ENCODE measurements at places on chromosomes 4 and X.
A peak's percentile ranks its signal among the peaks of the same experiment; 100 is the strongest.

GRCh38 chr4:135185256-135185655, 983.7 kb upstream of the PABPC4L start:
- no peak for DNase-seq

- no peak for DNase-seq
These were observed 24.4 kb downstream of the TLR6 start for GRCh38 chr4:38832206-38832605.

GRCh38 chrX:45769761-45770582, 569.3 kb upstream of the DIPK2B start:
- peak; percentile 90 for DNase-seq

GRCh38 chr4:140153718-140154571, at the start of gene MAML3:
MAML3 (minus strand) TSS chr4:140154184; CDS start chr4:140153327, 857 bp downstream.
- DNase-seq: peak; percentile 89

GRCh38 chrX:81259714-81260395, 58.0 kb downstream of the SH3BGRL start:
- DNase-seq: peak; percentile 43

DNA sequence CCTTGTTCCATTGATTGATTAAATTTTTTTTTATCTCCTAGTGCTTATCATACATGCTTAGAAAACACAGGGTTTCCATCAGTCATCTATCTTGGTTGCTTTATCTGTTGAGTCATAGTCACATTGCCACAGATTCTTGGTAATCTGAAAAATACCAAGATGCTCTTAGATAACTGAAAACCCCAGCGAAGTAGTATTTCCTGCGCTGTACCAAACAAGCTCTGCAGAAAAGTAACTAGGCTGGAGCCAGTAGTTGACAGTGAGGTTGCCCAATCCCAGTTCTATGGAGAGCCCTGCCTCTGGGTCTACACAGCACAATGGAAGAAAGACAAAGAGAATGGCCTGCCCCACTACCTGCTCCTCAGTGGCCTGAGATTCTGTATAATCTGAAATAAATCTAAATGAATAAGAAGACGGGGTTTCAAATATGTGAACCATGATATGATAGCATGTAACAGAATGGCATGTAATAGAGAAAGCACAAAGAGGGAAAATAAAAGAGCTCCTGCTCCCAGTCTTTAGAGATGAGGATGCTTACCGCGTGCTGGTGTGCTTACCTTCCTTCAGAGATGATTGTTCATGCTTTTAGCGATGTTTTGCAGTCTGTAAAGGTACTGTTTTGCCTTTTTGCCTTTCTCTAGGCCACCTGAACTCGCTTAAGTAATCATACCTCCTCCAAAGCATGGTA, 55.3 kb upstream of the RAPGEF2 start:
- no peak for DNase-seq

GRCh38 chrX:115467961-115468360, 93.0 kb upstream of the PLS3 start:
- DNase-seq: no peak

- DNase-seq: no peak
These were observed 70.7 kb downstream of the DCAF8L2 start for GRCh38 chrX:27660878-27661277.

GRCh38 chr4:23945451-23946017, 55.7 kb upstream of the PPARGC1A start:
- peak; percentile 75 for DNase-seq

- no peak for DNase-seq
These were observed 332.9 kb upstream of the CPEB2 start for GRCh38 chr4:14669371-14669770.

DNA sequence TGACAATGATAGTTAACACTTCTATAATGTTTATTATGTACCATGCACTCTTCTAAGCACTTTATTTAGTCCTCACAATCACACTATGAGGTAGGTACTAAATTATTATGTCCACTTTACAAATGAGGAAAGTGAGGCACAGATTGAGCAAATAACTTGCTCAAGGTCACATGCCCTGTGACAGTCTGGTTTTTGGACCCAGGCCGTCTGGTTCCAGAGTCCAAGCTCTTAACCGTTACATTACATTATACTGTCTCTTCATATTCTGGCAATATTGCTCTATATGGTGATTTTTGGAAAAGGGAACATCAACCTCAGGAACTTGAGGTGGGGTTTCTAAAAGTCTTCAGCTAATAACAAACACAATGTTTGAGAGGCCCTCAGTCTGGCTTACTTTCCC, 12.8 kb downstream of the SYTL4 start:
- no peak for DNase-seq

- DNase-seq: peak; percentile 96
These were observed 97.0 kb upstream of the LNX1 start for GRCh38 chr4:53688186-53688790.

- peak; percentile 39 for DNase-seq
These were observed 12.8 kb upstream of the ELOVL6 start for GRCh38 chr4:110211007-110211769.

GRCh38 chr4:94451051-94451694, 569 bp upstream of the PDLIM5 start:
- no peak for DNase-seq

- DNase-seq: peak; percentile 42
These were observed 133.3 kb downstream of the GATB start for GRCh38 chr4:151627491-151627890.

GRCh38 chrX:85326234-85327059, 53.0 kb downstream of the POF1B start:
- DNase-seq: no peak

DNA sequence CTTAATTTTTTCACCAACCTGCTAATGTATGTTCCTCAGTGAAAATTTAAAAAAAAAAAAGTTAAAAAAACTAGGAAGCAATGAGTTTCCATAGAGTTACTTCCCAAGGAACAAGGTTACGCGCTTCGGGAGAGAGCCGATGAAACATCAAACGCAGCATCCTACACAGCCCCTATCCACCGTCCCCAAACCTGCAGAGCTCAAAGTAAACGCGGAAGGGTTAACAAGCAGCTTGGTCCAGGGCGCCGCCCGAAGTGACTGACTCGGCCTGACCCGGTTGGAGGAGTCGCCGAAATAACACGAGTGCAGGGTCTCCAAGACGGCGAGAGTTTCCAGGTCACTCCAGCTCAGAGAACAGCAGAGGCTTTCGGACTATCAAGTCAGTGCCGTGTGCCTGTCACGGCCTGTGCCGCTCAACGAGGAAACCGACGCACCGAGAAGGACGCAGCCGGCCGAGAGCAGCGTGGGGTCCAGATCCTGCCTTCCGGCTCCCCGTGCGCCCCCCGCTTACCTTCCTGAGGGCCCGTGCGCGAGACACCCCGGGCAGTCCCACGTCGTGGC, 512 bp downstream of the NOP14 start:
- DNase-seq: peak; percentile 15

DNA sequence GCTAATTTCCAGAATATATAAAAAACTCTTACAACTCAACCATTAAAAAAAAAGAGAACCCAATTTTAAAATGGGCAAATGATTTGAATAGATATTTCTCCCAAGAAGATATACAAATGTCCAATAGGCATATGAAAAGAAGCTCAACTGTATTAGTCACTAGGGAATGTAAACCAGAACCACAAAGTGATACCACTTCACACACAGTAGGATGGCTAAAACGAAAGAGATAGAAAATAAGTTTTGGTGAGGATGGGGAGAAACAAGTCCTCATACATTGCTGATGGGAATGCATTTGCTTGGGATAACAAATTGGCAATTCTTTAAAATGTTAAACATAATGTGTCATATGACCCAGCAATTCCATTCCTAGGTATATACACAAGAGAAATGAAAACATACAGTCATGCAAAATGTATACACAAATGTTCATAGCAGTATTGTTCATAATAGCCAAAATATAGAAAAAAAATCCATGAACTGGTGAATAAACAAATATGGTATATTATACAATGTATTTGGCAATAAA, 5.7 kb downstream of the TCEAL3 start:
- peak; percentile 12 for DNase-seq

- DNase-seq: no peak
These were observed 17.7 kb upstream of the HERC5 start for GRCh38 chr4:88439161-88439760.

DNA sequence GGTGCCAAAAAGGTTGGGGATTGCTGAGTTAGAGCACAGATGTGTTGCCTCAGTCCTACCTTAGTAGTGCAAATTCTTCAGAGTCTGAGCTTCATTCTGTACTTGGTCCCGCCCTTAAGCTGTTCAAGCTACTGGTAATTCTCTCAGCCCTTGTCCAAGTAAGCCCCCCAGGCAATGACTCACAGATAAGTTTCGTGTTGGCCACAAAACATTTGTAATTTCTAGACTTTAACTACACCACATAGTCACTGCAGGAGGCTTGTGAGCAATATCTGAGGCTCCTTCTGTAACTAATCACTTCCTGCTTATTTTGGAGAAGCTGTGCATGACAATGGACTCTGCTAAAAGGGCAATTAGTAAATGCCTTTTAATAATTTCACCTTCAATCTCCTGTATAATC, 1420.5 kb downstream of the PCDH7 start:
- no peak for DNase-seq

DNA sequence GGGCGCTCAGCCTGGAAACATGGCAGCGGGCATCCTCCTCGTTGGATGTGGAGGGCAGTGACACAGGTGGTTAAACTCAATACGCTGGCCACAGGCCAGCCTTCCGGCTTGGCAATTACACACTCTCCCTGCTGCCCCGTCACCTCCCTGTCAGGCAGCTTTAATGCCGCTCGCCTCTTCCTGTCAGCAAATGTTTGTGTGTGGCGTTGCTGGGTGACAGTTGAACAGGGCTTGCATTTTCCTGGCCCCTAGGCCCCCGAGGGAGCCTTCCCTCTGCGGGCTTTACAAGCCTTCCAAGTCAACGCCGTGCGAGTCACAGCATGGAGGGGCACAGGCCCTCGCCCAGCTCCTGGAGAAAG, 620.0 kb downstream of the BCOR start:
- no peak for DNase-seq

GRCh38 chr4:108943976-108944591, 181.2 kb upstream of the ETNPPL start:
- DNase-seq: no peak

- DNase-seq: no peak
These were observed 45.1 kb upstream of the CDX4 start for GRCh38 chrX:73401591-73402266.

- no peak for DNase-seq
These were observed 106.6 kb upstream of the ATP6AP2 start for GRCh38 chrX:40474205-40474626.

GRCh38 chr4:183876268-183876934, 28.7 kb upstream of the STOX2 start:
- peak; percentile 6 for DNase-seq

DNA sequence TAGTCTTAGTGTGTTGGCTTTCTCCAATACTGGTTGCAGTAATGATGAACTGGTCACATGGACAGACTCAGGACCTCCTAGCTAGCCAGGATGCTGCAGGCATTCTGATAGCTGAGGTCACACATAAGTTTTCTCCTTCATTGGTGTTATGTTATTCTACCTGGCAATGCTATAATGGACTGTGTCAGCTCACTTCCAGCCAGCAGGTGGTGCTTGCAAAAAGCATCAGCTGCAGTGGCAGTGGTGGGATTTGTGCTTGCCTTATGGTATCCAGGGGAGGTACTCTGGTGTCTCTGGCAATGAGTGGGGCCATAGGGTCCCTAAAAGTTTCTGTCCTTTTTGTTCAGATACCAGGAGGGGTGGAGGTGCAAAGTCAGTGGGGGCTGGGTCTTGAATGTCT, 33.6 kb downstream of the ZNF330 start:
- peak; percentile 6 for DNase-seq

- no peak for DNase-seq
These were observed 1653.3 kb upstream of the PCDH7 start for GRCh38 chr4:29066861-29067260.

- peak; percentile 65 for DNase-seq
These were observed 13.2 kb downstream of the GALNT7 start for GRCh38 chr4:173181848-173182247.

GRCh38 chr4:143335979-143336780, 496 bp upstream of the GAB1 start:
- peak; percentile 80 for DNase-seq

GRCh38 chr4:26542991-26543390, 40.9 kb upstream of the TBC1D19 start:
- no peak for DNase-seq

- no peak for DNase-seq
These were observed 46.9 kb upstream of the PABPC1L2A start for GRCh38 chrX:73126240-73126639.

GRCh38 chr4:76905521-76905920, 7.6 kb upstream of the SOWAHB start:
- peak; percentile 4 for DNase-seq

- no peak for DNase-seq
These were observed 3.5 kb upstream of the CCNI start for GRCh38 chr4:77079281-77079680.

All from HCEC 1CT (cell line).